Natural killer cell (primary cell): ENCODE measurements at places on chromosomes 7 and 10. TPM values are rescaled to one million over a fixed set of nuclear protein-coding genes. Genes with fewer than 3 reads are reported as not detected.

DNA sequence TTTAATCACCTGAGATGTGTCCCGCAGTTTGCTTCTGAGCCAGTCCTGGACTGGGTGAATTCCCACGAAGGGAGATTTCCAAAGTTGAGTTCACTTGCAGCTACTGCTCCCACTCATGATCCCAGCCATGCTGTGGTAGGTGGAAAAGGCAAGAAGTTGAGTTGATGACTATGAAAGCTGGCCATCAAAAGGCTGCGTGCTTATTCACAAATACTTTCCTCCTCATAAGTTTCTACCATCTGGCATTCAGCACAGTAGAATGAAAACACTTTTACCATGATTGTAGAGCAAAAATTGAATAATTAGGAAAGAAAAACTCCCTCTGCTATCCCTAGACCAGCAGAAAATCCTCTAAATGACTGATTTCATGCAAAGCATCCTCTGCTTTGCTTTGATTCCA, 281.8 kb downstream of the INHBA start:
- no peak overlapping the region for H3K4me3 ChIP-seq
- H3K4me1 ChIP-seq, result no peaks in the 10 kb centered on the region
- H3K27ac ChIP-seq, result no peak overlapping the region
- DNase-seq, result no peak
- no peaks in the 10 kb centered on the region for H3K36me3 ChIP-seq

DNA sequence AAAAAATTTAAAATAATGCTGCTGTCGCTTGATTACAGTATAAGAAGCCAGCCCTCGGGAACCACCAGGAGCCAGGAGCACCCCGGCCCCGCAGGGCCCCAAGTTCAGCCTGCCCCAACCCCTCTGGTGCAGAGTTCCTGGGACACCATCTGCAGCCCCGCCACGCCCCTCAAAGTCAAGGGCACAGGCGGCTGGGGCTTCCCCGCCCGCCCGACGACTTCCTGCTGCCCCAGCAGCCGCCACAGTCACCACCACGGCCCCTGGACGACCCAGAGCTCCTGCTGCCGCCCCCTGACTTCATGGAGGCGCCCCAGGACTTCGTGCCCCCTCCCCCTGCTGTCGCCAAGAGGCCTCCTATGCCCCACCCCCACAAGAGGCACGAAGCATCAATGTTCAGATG, 103.6 kb upstream of the PDSS1 start:
- H3K4me3 ChIP-seq, result no peak overlapping the region
- no peak for DNase-seq
- H3K36me3 ChIP-seq, result peaks cover 4% of the 10 kb centered on the region
- H3K4me1 ChIP-seq, result no peaks in the 10 kb centered on the region
- no peak overlapping the region for H3K27ac ChIP-seq
- no peaks in the 10 kb centered on the region for H3K27me3 ChIP-seq

DNA sequence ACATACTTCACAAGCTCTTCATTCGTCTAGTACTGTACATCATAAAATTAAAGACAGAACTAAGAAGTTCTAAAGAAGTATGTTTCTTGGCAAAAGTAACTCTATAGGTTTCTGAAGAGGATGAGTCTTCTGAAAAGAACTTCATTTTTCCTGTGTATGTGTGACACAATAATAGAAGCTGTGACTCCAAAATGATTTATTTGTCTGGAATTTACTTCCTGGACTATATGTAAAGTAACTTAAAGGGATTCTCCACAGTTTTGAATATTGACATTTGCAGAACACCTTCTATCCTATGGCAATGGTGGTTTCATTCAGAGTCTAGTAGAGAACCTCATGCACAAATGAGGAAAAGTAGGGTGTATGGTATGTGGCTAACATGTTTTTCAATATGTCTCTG, 19.8 kb upstream of the CLDN12 start:
- no peaks in the 10 kb centered on the region for H3K4me1 ChIP-seq
- no peaks in the 10 kb centered on the region for H3K27me3 ChIP-seq
- no peak overlapping the region for H3K27ac ChIP-seq
- H3K36me3 ChIP-seq, result peaks cover 63% of the 10 kb centered on the region
- no peak for DNase-seq

TMEM213 gene
- not detected for total RNA-seq

DNA sequence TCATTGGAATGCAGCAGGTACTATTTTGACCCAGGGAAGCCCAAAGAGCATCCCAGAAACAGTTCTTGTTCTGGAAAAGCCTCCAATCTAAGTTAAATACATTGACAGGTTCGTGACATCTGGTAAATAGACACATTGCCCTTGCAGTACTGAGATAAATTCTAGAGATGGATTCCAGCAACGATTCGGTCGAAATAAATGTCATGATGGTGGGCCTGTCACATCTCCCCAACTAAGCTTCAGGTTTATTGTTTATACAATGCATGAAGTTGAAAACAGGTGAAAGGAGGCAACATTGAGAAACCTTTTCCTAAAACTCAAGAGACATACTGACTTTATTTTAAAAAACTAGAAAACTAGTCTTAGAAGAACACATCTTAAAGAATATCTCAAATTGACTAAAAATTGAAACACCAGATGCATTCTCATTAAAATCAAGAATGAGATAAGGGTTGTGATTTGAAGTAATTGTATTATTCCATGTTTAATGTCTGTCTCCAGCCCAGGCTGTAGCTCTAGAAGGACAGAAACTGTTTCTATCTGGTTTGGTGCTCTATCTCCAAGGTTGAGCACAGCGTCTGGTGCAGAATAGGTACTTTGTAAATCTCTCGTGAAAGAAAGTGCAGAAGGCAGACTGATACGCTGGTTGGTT, 114.0 kb downstream of the CABCOCO1 start:
- H3K27me3 ChIP-seq, result no peaks in the 10 kb centered on the region
- H3K27ac ChIP-seq, result no peak overlapping the region
- DNase-seq, result no peak
- no peaks in the 10 kb centered on the region for H3K36me3 ChIP-seq

DNA sequence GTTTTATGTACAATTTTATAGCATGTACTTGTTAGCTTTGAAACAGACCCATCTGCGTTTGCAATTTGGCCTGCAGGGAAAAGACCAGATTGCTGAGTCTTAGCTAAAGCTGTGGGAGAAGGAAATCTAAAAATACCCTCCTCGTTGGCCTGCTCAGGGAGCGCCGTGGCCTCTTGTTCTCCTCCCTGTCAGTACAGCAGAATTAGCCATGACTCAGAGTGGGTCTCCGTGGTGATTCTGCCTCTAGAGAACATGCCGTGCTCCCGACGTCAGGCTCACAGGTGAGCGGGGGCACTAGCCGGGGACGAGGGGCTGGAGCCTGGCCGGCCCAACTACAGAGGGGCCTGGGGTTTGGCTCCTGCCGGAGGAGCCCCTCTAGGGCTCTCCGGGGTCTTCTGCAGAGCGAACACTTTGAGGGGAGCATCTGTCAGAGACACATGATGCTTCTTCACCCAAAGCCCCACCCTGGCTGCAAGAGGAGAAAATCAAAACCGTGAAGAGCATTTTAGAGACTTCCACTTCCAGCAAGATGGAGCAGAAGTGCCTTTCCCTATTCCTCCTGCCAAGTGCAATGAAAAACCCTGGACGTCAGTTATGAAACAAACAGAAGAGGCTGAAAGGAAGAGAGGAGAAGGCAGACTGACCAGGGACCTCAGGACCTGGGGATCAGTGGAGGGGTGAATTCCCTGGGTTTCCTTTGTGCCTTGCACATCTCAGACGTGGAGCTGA, 98.9 kb downstream of the LHPP start:
- DNase-seq, result no peak
- H3K27ac ChIP-seq, result no peak overlapping the region
- H3K4me1 ChIP-seq, result no peaks in the 10 kb centered on the region
- H3K36me3 ChIP-seq, result no peaks in the 10 kb centered on the region
- H3K27me3 ChIP-seq, result no peaks in the 10 kb centered on the region

DNA sequence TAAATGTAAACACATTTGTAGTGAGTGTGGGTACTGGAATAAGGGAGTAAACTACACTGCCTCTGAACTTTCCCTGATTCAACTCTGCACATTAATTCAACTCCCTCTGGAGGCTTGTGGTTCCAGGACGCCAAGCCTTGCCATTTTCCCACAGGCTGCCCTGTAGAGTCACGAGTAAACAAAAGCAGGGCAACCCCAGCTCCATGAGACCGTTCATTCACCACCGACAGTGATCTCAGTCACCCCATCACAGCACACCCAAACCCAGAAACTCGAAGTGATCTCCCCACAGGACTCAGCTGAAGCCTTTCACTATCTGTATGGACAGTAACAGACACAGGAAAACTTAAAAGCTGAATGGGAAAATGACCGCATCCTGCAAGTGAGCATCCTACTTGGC, 218.8 kb upstream of the FRMD4A start:
- peaks cover 21% of the 10 kb centered on the region for H3K36me3 ChIP-seq
- no peak overlapping the region for H3K27ac ChIP-seq
- no peak for DNase-seq
- no peaks in the 10 kb centered on the region for H3K27me3 ChIP-seq
- no peak overlapping the region for H3K4me3 ChIP-seq
- peaks cover 40% of the 10 kb centered on the region for H3K4me1 ChIP-seq

DNA sequence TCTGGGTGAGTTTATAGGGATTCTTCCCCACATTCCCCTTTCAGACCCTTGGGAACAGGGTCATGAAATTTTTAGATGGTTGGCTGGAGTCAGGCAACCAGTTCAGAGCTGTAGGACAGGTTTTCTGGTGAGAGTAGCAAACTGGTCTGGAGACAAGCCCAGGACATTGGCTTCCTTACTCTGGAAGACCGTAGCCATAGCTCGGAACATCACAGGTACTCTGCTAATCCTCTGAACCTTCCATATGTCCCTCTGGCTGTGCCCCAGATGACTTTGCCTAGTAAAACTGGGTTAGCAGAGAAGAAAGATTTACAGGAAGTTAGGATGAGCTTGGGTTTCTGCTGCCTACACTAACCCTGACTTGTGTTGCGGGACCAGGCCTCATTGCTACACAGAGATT, 104.5 kb upstream of the MKLN1 start:
- no peak overlapping the region for H3K27ac ChIP-seq
- no peak overlapping the region for H3K4me3 ChIP-seq
- H3K4me1 ChIP-seq, result no peaks in the 10 kb centered on the region
- H3K36me3 ChIP-seq, result no peaks in the 10 kb centered on the region

- no peak overlapping the region for H3K4me3 ChIP-seq
- no peak overlapping the region for H3K27ac ChIP-seq
- no peaks in the 10 kb centered on the region for H3K4me1 ChIP-seq
- H3K27me3 ChIP-seq, result no peaks in the 10 kb centered on the region
- DNase-seq, result no peak
- no peaks in the 10 kb centered on the region for H3K36me3 ChIP-seq
Measured at GRCh38 chr7:50982626-50983025, 199.9 kb upstream of the GRB10 start.
